ENCODE measurements at places on chromosomes 16 and 17. TPM values are rescaled to one million over a fixed set of nuclear protein-coding genes. Genes with fewer than 3 reads are reported as not detected.

- H3K36me3 ChIP-seq = no peaks in the 10 kb centered on the region
- H3K27me3 ChIP-seq = no peaks in the 10 kb centered on the region
- H3K4me1 ChIP-seq = no peaks in the 10 kb centered on the region
- H3K4me3 ChIP-seq = no peak overlapping the region
These were observed 148.2 kb downstream of the IRX5 start for GRCh38 chr16:55078699-55079410.

GRCh38 chr17:3669085-3669347 is 404 bp downstream of the EMC6 start:
- no peaks in the 10 kb centered on the region for H3K27me3 ChIP-seq
- H3K27ac ChIP-seq = peak overlapping the region; percentile 93
- peak overlapping the region; percentile 92 for H3K4me3 ChIP-seq

DNA sequence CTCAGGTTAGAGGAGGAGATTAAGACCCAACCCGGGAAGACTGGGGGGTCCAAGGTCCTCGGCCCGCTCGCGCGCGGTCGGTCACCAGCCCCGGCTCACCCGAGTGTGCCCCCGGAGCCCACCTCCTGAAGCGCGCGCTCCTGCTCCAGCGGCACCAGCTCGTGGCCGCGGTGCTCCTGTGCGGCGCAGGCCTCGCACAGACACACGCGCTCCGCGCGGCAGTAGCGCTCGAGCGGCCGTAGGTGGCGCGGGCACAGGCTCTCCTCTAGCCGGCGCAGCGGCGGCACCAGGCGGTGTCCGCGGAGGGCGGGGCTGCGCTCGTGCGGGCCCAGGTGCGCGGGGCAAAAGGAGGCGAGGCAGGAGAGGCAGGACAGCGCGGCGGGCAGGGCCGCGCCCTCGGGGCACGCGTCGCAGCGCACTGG is 618 bp downstream of the TRIM47 start:
- DNase-seq = peak; percentile 94
- no peaks in the 10 kb centered on the region for H3K36me3 ChIP-seq
- H3K27me3 ChIP-seq = peaks cover 14% of the 10 kb centered on the region
- peak overlapping the region; percentile 90 for H3K4me3 ChIP-seq

DNA sequence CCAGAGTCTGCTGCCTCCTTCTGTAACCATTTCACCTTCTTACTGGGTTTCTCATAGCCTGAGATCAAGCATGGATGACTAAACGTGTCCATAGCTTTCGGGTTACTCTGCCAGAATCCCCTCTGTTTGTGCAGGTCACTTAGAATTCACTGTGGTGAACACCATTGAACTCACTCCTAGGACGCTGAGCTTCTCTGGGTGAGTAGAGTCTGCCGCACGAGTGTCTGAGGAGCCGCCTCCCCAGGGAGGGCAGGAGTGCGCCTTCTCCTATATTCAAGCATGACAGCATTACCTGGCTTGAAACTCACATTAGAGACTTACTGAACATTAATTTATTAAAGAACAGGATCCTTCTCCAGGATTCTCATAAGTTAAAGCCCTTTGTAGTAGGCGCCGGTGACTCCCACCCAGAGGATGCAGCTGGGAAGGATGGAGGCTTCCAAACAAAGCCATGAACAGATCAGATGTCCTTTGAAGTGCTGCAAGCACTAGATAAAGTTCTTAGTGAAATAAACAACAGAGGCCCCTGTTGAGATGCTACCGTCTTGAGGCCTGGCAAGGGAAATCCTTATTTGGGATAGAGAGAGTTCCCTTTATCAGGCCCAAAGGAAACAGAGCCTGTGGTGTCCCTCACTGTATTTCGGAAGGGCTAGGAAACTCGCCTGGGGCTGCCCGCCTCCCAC is 144.6 kb upstream of the PLCG2 start:
- peaks cover 63% of the 10 kb centered on the region for H3K4me1 ChIP-seq
- no peaks in the 10 kb centered on the region for H3K27me3 ChIP-seq
- H3K4me3 ChIP-seq = peak overlapping the region; percentile 82
- H3K36me3 ChIP-seq = no peaks in the 10 kb centered on the region
- H3K27ac ChIP-seq = peak overlapping the region; percentile 100

- peak overlapping the region; percentile 60 for H3K27ac ChIP-seq
- H3K27me3 ChIP-seq = peaks cover 46% of the 10 kb centered on the region
- peak overlapping the region; percentile 91 for H3K4me3 ChIP-seq
- H3K36me3 ChIP-seq = no peaks in the 10 kb centered on the region
- peaks cover 39% of the 10 kb centered on the region for H3K4me1 ChIP-seq
These were observed 3.6 kb upstream of the HS3ST3B1 start for GRCh38 chr17:14297161-14297851.

DNA sequence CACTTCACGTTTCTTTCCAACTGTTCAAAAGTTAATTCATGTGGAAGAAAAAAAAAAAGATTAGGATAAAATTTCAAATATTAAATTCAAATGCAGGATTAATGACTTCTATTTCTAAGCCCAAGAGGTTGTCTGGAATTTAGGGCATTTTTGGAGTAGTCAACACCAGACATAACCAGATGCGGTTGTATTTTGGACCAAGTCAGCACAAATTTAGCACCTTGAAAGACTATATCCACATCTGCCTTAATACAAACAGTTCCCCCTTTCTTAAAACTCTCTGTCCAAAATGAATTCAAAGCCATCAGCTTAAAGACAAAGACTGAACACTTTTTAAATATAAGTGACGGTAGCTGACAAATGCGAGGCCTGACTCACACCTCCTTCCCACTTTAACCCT is 282.9 kb downstream of the C16orf95 start:
- H3K27me3 ChIP-seq = no peaks in the 10 kb centered on the region
- no peak for DNase-seq
- H3K4me3 ChIP-seq = no peak overlapping the region

GRCh38 chr16:51243936-51244436 is 92.9 kb upstream of the SALL1 start:
- no peaks in the 10 kb centered on the region for H3K27me3 ChIP-seq
- H3K27ac ChIP-seq = no peak overlapping the region
- H3K36me3 ChIP-seq = no peaks in the 10 kb centered on the region
- no peak overlapping the region for H3K4me3 ChIP-seq
- DNase-seq = no peak

DNA sequence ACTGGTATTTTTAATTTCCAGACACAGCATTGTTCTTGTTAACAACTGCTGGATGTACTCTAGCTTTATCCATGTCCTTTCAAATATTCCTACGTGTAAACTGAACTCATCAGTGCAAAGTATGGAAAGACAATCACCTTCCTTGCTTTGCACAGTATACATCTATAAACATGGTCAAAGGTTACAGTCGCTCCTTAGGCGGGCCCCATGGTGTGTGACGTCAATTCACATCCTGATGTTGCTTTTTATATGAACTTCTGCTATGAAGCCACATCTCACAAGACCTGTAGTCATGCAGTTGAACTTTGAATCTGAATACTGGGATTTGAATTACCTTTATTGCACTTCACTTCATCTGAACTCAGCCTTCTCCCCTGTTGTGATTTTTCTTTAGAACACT is 447.6 kb upstream of the PSMD7 start:
- H3K4me1 ChIP-seq = no peaks in the 10 kb centered on the region
- no peak for DNase-seq
- no peaks in the 10 kb centered on the region for H3K36me3 ChIP-seq
- no peaks in the 10 kb centered on the region for H3K27me3 ChIP-seq
- H3K27ac ChIP-seq = no peak overlapping the region

DNA sequence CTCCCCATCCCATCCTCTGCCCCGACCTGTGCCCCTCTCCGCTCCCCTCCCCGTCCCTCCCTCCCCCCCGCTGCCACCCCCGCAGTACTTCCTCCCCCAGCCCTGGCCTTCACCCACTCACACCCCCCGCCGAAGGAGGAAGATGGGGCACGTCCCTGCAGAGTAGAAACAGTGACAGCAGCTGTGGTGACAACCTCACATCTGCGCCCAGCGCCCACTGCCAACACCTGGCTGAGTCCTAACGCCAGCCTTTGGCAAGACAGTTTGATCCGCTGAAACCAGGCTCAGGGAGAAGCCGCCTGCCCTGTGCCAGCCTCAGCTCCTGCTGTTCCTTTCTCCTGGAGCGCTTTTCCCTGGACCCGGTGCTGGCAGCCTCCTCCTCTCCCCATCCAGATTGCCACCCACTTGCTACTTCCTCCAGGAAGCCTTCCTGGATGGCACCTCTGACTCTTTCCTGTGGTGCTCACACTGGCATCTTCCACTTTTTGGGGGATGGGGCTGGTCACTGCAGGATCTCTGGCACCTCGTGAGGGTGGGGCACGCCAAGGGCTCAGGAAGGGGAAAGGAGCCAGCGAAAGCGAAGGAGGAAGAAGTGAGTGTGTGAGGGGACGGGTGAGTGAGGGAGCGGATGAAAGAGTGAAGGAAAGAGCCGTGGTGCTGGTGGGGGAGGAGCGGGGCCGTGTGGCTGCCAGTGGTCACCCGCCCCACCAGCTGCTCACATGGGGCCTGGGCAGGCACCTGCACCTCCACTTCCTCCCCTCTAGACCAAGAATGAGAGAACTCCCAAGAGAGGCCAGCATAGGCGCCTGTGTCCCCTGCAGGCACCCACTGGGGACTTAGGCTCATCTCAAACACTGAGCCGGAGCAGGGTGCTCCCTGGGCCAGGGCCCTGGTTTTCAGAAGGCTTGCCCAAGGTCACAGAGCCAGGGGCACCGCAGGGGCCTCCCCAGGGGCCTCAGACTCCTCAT is 27.0 kb downstream of the ZFPM1 start:
- H3K4me1 ChIP-seq = peaks cover 18% of the 10 kb centered on the region
- no peaks in the 10 kb centered on the region for H3K27me3 ChIP-seq
- no peak for DNase-seq
- no peak overlapping the region for H3K27ac ChIP-seq

- no peaks in the 10 kb centered on the region for H3K36me3 ChIP-seq
- peaks cover 2% of the 10 kb centered on the region for H3K4me1 ChIP-seq
- no peak for DNase-seq
- H3K27ac ChIP-seq = no peak overlapping the region
These were observed 4.8 kb downstream of the BCAR1 start for GRCh38 chr16:75246504-75247205.

DNA sequence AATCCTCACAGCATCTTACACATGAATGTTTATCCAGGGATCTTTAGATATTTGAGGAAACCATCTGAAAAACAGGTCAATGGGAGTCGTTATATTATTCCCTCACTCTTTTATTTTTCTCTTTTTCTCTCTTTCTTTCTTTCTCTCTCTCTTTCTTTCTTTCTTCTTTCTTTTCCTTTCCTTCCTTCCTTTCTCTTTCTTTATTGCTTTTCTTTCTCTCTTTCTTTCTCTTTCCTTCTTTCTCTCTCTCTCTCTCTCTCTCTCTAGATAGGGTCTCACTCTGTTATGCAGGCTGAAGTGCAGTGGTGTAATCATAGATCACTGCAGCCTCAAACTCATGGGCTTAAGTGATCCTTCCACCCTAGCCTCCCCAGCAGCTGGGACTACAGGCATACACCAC is 20.3 kb upstream of the OR4D1 start:
- H3K4me3 ChIP-seq = no peak overlapping the region
- peaks cover 39% of the 10 kb centered on the region for H3K27me3 ChIP-seq
- no peak for DNase-seq
- H3K27ac ChIP-seq = no peak overlapping the region
- no peaks in the 10 kb centered on the region for H3K4me1 ChIP-seq

DNA sequence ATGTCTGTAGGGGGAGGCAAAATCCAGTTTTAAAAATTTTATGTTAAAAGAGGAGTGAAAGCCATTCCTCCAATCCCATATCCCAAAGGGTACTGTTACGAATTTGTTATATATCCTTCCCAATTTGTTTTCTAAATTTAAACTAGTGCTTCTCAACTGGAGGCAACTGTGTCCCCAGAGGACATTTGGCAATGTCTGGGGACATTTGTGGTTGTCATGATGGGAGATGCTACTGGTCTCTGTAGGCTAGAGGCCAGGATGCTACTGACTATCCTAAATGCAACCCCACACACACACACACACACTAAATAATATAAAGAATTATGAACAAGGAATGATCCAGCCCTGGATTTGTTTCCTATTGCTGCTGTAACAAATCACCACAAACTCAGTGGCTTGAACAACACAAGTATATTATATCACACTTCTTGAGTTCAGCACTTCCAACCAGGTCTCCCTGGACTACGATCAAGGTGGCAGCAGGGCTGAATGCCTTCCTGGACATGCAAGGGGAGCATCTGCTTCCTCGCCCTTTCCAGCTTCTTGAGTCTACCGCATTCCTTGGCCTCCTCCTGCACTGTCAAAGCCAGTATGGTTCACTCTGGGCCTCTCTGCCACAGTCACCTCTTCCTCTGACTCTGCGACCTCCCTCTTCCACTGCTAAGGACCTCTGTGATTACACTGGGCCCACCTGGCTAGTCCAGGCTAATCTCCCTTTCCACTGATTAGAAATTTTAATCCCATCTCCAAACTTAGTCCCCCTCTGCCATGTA is 30.1 kb downstream of the ARHGAP17 start:
- H3K4me1 ChIP-seq = peaks cover 44% of the 10 kb centered on the region
- peaks cover 18% of the 10 kb centered on the region for H3K36me3 ChIP-seq
- no peaks in the 10 kb centered on the region for H3K27me3 ChIP-seq
- DNase-seq = no peak
- H3K4me3 ChIP-seq = no peak overlapping the region

- peaks cover 59% of the 10 kb centered on the region for H3K4me1 ChIP-seq
- H3K27me3 ChIP-seq = no peaks in the 10 kb centered on the region
- H3K4me3 ChIP-seq = no peak overlapping the region
- no peak for DNase-seq
- H3K36me3 ChIP-seq = peaks cover 54% of the 10 kb centered on the region
These were observed 27.3 kb downstream of the HIC1 start for GRCh38 chr17:2082003-2082781.

GRCh38 chr17:51120357-51120738 is 320 bp downstream of the SPAG9 start:
- H3K27me3 ChIP-seq = peaks cover 1% of the 10 kb centered on the region
- peak overlapping the region; percentile 89 for H3K4me3 ChIP-seq
- peaks cover 49% of the 10 kb centered on the region for H3K4me1 ChIP-seq
- peaks cover 8% of the 10 kb centered on the region for H3K36me3 ChIP-seq
- peak overlapping the region; percentile 97 for H3K27ac ChIP-seq
- no peak for DNase-seq

DNA sequence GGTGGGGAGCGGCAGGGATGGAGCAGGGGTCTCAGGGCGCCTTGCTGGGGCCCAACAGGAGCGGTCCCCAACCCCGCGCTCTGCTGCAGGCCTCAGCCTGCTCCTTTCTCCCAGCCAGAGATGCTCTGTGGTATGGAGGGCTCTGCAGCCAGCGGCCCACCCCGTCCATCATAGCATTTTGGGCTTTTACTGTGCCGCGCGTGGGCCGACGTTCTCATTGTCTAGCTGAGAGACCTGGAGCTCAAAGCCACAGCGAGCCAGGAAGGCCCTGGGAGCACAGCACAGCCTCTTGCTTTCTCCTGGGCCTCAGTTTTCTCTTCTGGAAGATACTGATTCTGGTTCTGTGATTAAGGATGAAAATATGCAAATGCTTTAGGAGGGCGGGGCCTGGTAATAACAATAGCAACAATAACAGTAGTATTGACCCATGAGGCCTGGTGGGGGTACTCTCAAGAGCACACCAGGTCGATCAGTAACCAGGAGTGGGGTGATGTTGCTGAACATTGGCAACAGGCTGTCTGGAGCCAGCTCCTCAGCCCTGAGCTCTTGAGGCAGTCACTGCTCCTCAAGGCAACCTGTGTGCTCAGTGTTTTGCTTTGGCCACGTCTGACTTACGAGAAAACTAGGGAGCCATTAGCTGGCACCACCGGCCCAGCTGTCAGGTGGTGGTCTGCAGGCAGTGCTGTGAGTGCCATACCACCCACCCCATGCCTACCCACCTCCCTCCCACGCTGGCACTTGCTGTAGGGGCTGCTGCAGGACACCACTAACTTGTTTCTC is 1.1 kb upstream of the RASD1 start:
- peaks cover 13% of the 10 kb centered on the region for H3K36me3 ChIP-seq
- H3K4me1 ChIP-seq = peaks cover 11% of the 10 kb centered on the region
- peak overlapping the region; percentile 41 for H3K4me3 ChIP-seq

Gene RSKR
- total RNA-seq = 43.8 TPM

Gene GAS7
- 0.21 TPM for total RNA-seq

Gene CCL23
- total RNA-seq = not detected

Gene TMEM98
- 0.82 TPM for total RNA-seq

Gene PPY
- not detected for total RNA-seq

Gene KRT17
- total RNA-seq = not detected

Gene KRTAP1-5
- not detected for total RNA-seq

Gene KCNJ18
- total RNA-seq = not detected

Gene TELO2
- 101 TPM for total RNA-seq

Gene YPEL2
- total RNA-seq = 6.2 TPM

All from activated CD4-positive, alpha-beta T cell treated with anti-CD3 and anti-CD28 coated beads, Interleukin-2, amount 10 ng/mL, durations not matched to agents 24 days and 14 days (primary cell).